Activated CD8-positive, alpha-beta T cell treated with anti-CD3 and anti-CD28 coated beads for 36 hours (primary cell): ENCODE measurements at places on chromosomes 11 and 22. TPM values are rescaled to one million over a fixed set of nuclear protein-coding genes. Genes with fewer than 3 reads are reported as not detected.
A peak's percentile ranks its signal among the peaks of the same experiment; 100 is the strongest.

DNA sequence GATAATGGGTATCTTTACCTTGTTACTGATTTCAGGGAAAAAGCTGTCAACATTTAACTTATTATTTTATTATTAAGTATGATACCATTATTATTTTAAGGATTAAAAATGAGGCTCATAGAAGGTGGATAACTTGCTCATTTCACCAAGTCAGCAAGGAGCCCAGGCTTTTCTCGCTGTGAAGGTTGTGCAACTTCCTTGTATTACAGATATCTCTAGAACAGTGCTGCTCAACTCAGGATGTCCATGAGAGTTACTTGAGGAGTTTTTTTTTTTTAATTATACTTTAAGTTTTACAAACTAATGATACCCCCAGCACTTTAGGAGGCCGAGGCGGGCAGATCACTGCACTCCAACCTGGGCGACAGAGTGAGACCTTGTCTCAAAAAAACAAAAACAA is 98.2 kb downstream of the INSC start:
- no peak for DNase-seq
- no peaks in the 10 kb centered on the region for H3K36me3 ChIP-seq
- no peak overlapping the region for H3K4me3 ChIP-seq
- no peaks in the 10 kb centered on the region for H3K27me3 ChIP-seq
- no peak overlapping the region for H3K27ac ChIP-seq

DNA sequence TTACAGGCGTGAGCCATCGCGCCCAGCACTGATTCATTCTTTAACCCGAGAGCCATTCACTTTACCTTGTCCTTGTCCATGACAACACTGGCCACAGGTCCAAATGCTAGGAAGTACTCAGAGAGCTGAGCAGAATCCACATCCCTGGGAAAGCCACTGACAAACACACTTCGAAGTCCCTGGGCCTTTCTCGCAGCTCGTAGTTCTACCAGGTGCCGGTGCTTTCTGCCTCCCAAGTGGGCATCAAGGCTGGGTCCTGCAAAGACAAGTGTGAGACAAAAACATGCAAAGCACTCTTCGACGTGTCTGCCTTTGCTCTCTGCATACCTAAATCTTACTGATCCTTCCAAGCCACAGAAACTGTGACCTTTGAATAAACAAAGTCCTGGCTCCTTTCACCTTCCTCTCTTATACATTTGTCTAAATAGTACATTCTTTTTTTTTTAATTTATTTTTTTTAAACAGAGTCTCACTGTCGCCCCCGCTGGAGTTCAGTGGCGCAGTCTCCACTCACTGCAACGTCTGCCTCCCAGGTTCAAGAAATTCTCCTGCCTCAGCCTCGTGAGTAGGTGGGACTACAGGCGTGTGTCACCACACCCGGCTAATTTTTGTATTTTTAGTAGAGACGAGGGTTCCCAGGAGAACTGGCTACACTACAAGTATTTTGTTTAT is 2.2 kb downstream of the TUT1 start:
- H3K4me1 ChIP-seq: peaks cover 40% of the 10 kb centered on the region
- no peaks in the 10 kb centered on the region for H3K27me3 ChIP-seq
- H3K36me3 ChIP-seq: peaks cover 36% of the 10 kb centered on the region
- peak; percentile 51 for DNase-seq

DNA sequence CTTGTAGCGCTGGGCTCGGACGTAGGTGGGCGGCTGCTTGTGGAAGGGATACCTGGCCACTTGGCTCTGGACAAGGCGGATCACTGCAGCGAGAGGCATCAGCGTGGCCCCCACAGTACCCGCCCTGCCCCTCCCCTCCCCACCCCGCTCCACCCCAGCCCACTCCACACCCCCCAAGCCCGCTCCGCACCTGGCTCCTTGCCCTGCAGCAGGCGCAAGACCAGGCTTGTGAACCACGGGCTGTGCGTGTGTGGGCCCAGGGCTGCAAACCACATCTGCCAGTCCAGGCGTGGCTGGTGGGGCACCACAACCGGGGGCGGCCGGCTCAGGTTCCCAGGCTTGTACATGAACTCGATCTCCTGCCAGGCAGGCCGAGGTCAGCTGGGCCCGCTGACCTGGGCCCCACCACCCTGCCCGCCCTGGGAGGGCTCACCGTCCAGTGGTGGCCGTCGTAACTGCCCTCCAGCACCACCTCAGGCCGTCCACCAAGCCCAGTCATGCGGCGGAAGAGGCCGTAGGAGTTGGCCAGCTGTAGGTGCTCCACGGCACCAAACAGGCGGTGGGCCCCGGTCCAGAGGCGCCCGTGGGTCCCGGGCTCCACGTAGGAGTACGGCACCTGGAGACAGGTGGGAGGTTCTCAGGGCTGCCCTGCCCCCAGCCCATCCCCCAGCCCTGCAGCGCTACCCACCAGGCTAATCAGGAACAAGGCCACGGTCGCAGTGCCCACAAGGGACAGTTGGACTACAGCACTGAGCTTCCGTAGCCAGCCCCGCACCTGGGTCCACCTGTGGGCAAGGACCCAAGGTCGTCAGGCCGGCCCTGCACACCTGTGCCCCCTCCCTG is 2.9 kb downstream of the LMF2 start:
- peaks cover 13% of the 10 kb centered on the region for H3K36me3 ChIP-seq
- no peaks in the 10 kb centered on the region for H3K27me3 ChIP-seq
- H3K27ac ChIP-seq: no peak overlapping the region
- DNase-seq: no peak
- no peak overlapping the region for H3K4me3 ChIP-seq
- peaks cover 9% of the 10 kb centered on the region for H3K4me1 ChIP-seq

GRCh38 chr11:61712846-61713245 is 32.7 kb downstream of the DAGLA start:
- no peaks in the 10 kb centered on the region for H3K36me3 ChIP-seq
- no peak overlapping the region for H3K4me3 ChIP-seq
- H3K27ac ChIP-seq: no peak overlapping the region
- no peak for DNase-seq
- no peaks in the 10 kb centered on the region for H3K27me3 ChIP-seq

Gene TMEM132A
- total RNA-seq: 1.1 TPM

DNA sequence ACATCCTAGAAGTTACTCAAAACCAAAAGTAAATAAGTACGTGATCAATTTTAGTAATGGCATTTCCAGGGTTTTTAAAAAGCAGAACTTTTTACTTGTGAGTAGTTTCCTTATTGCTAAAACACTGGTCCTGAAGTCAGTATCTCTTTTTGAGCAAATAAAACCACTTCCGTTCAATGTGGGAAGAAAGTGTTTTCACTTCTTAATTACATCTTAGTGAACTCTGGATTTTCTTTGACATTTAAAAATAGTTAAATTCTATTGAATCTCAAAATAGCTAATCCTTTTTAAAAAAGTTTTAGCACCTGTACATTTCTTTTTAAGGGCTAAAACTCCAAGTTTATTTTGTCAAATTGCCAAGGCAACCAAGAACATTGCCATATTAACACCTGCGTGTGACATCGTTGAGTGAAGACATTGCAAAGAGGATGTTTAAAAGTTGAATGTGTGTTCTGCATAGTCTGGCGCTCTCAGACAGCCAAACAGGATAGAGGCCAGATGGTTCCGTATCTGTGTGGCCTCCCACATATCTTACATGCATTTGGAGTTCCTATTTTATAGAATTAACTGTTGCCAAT is 17.2 kb upstream of the OR5B21 start:
- DNase-seq: peak; percentile 52
- H3K4me1 ChIP-seq: peaks cover 68% of the 10 kb centered on the region
- H3K27me3 ChIP-seq: no peaks in the 10 kb centered on the region
- peak overlapping the region; percentile 72 for H3K4me3 ChIP-seq
- peak overlapping the region; percentile 96 for H3K27ac ChIP-seq

Gene CRACR2B
- 2.4 TPM for total RNA-seq
